ENCODE measurements at places on chromosomes 4 and X.

- DNase-seq, result no peak
Observed at GRCh38 chr4:41609851-41610250, 71.9 kb downstream of the LIMCH1 start.

DNA sequence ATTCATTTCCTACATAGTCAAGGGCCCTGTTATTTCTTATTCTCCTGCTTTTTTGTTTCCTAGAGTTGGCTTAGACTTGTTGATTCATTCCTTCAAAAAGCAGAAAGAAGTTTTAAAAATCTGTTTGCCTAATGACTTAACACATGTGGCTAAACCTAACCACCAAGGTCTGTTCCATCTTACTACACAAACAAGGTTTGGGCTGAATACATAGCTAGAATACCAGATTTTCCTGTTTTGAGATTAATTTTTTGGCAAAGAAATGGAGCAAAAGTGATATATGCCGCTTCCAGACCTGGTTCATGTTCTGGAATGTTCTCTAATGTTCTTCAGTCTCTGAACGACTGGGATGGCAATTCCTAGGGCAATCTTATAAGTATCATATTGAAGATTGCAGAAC is 7.4 kb upstream of the CAMK2D start:
- no peak for DNase-seq

- DNase-seq, result peak; percentile 20
Observed at GRCh38 chrX:154412468-154412867, 1.1 kb downstream of the TAFAZZIN start.

DNA sequence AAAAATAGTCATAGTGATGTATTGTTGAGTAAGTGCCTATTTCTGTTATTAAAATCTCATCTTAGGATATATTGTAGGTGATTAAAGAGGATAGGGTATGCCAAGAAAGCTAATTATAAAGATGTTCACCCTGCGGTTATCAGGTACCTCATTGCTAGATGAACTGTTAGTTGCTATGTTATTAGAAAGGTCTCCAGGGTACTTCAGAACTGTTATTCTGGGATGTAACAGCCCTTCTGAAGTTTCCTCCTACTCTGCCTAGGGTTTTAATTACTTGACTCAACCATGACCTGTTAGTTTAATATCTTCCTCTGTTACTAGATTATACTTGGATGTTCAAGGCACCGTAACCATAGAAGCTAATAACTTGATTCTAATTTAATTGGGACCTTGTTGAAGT is 15.4 kb downstream of the TMPRSS11E start:
- DNase-seq, result no peak

DNA sequence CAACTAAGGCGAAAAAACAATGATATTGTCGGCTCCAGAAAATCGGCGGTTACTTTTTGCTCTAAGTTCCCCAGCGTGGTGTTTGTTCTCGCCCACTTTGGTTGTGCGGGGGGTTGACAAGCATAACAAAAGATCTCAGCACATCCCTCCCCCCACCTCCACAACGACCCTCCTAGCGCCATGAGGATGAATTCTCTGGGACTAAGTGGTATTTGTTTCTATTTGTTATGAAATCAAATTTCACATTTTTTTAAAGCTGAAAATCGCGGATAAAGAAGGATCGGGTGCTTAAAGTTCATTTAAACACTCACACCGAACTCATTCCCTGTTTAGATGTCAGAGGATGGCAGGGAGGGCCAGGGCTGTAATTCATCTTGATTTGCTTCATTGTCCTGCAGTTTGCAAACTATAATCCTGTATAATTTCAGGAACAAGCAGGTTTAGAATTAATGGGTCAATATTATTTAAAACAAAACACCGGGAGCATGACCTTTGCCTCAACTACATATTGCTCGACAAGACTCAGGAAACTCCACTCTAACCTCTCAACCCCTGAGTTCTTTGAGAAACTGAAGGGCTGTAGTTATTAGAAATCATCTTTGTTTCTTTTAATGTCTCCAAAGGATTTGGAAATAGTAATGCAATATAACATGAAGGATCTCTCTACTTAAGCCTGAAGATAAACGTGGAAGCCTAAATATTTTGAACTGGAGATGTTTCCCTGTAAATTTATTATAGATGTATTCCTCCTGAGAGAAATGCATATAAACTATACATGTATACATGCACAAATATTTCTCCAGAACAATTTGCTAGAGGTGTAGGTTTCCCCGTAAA is 6.4 kb downstream of the PITX2 start:
- DNase-seq, result no peak

GRCh38 chr4:152509595-152510225 is 26.2 kb downstream of the FBXW7 start:
- DNase-seq, result peak; percentile 9

- DNase-seq, result no peak
Observed at GRCh38 chr4:44662623-44663005, 11.2 kb upstream of the YIPF7 start.

DNA sequence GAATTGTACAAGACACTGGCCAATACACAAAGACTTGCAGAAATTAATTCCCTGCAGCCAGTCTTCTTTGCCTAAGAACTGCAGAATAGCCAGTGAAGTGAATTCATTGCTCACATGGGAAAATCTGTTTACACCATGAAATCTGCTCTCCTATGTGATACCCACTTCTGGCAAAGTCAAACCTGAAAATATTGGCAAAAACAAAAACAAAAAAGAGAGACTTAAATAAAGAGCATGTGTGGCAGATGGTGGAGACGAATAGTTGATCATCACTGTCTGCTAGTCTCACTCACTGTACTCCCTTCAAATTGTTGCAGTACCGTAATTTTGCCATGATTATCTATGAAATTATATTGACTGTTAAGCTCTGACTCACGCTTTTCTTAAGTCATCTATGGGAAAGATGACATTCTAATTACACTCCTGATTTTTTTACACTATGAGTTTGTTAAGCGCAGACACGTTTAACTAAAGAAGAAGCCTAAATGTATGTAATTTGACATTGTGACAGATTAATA is 406.8 kb downstream of the PCDH7 start:
- DNase-seq, result no peak

All from epithelial cell of esophagus (primary cell).